ENCODE measurements at places on chromosomes 5 and 9. TPM values are rescaled to one million over a fixed set of nuclear protein-coding genes. Genes with fewer than 3 reads are reported as not detected.

FAM151B gene
- total RNA-seq, result 1.2 TPM

DOCK8 gene
- 0.37 TPM for total RNA-seq

HMMR gene
- total RNA-seq, result 54.9 TPM

ZNF618 gene
- total RNA-seq, result 13.5 TPM

CMYA5 gene
- 0.22 TPM for total RNA-seq

CDC25C gene
- total RNA-seq, result 19.3 TPM

FUT7 gene
- total RNA-seq, result not detected

SOHLH1 gene
- total RNA-seq, result not detected

TLE4 gene
- 0.39 TPM for total RNA-seq

HRH2 gene
- total RNA-seq, result 0.12 TPM

PCDHB10 gene
- total RNA-seq, result not detected

HARS2 gene
- 38.8 TPM for total RNA-seq

CCL19 gene
- not detected for total RNA-seq

NEUROG1 gene
- not detected for total RNA-seq

WDR38 gene
- not detected for total RNA-seq

TMC1 gene
- total RNA-seq, result 0.57 TPM

PHF24 gene
- 0.47 TPM for total RNA-seq

HMGXB3 gene
- total RNA-seq, result 41.8 TPM

PCDHA1 gene
- total RNA-seq, result not detected

KCTD16 gene
- total RNA-seq, result 0.64 TPM

TRIP13 gene
- total RNA-seq, result 45.0 TPM

SLCO6A1 gene
- total RNA-seq, result 0.69 TPM

GGTA1 gene
- total RNA-seq, result not detected

SPATA6L gene
- total RNA-seq, result 0.57 TPM

SLC23A1 gene
- total RNA-seq, result not detected

IL4 gene
- not detected for total RNA-seq

PCDHB3 gene
- total RNA-seq, result 0.10 TPM

PRSS3 gene
- total RNA-seq, result 66.3 TPM

MYO10 gene
- 34.9 TPM for total RNA-seq

PCDH12 gene
- 0.02 TPM for total RNA-seq

MARCHF11 gene
- total RNA-seq, result not detected

PCDHB9 gene
- total RNA-seq, result 0.07 TPM

FOXI1 gene
- not detected for total RNA-seq

TEK gene
- total RNA-seq, result 0.15 TPM

SCGB3A2 gene
- total RNA-seq, result not detected

PCDHGB1 gene
- 0.15 TPM for total RNA-seq

Data from HCT116 (cell line).